Sciatic nerve (tissue), 2 donors: ENCODE measurements at places on chromosomes 5 and 9. TPM values are rescaled to one million over a fixed set of nuclear protein-coding genes. Genes with fewer than 3 reads are reported as not detected.
A peak's percentile ranks its signal among the peaks of the same experiment; 100 is the strongest.

GRCh38 chr9:18327121-18327520 lies 146.8 kb upstream of the ADAMTSL1 start:
- DNase-seq = no peak

DNA sequence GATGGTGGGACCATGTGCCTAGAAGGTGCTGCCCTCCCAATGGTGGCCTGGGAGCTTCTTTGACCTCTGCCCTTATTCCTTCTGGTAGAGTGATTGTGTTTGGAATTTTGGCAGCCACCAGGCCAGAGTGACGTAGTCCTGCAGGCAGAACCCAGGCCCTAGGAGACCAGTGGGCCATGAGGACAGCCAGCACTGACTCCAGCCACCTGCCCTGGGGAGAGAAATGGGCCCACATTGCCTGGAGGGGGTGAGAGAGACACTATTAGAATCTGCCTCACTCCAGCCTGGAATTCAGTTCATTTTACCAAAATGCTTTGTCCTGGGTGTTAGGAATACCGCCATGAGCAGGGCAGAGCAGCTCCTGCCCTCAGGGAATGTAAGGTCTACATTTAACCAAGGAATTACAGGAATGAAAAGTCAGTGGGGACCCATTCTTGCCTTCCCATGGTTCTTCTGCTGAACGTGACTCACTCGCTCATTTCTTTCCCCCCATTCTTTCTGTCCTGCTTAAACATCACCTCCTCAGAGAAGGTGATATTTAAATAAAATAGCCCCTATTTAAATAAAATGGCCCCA lies 5.5 kb upstream of the COL27A1 start:
- no peak for DNase-seq

- no peak for DNase-seq
These were observed 30.3 kb downstream of the SLC25A46 start for GRCh38 chr5:110769000-110769681.

FSTL4 gene
- total RNA-seq = not detected

DNA sequence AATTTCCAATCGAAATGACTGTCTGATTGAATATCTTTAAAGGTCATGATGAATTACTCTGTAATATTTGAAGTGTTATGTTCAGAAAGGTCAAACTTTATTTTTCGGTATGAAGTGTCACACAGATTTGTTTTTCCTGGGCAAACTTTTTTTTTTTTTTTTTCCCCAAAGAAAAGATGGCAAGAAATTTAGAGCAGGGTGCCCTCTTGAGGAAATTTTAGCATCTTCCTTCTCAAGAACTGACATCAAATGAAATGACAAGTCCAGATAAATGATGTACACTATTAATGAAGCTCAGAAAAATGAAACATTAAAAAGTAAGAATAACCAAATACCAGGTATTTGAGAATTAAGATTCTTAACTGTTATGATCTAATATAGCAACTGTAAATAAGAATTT lies 123.6 kb downstream of the INVS start:
- DNase-seq = no peak

DNA sequence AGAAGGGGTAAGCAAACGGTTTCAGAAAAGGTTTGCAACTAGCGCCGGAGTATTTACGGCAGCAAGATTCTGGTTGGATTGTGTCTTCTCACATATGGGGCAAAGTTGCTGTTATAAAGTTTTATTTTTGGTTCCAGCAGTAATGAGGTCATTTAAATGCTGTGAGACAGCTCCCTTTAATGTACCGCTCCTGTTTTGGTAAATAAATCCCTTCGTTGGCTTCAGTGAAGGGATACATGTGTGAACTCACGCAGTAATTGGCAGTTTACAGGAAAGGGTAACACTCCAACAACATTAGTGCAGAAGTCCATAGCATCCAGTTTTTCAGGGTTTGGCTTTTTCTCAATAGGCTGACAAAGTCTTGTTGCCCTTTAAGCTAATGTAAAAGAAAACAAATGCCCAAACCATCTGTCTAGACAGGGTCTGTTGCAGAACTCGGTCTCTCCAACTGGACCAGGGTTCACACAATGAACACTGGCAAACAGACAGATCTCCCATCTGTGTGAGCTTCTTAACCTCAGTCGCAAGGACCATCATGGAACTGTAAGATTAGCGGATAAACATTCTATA lies 184.0 kb downstream of the GOLPH3 start:
- peak; percentile 3 for DNase-seq

DNA sequence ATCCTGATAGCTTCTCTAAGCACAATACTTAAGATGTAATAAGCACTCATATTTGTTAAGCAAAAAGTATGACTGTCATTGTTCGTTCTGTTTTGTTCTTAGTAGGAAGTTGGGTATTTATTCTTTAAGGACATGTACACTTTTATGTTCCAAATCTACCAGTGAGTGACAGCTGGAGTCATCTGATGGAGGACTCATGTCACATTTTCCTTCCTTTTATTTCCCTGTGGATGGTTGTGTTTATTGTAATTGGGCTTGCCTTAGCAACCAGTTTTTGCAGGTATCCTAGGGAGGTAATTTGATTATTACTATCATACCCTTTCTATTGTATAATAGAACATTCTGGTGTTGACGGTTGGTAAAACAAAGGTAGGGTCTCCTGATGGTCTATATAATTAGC lies 145.7 kb downstream of the ZSWIM6 start:
- no peak for DNase-seq

- DNase-seq = no peak
These were observed 26.7 kb upstream of the FCN1 start for GRCh38 chr9:134944351-134944802.

EMB gene
- total RNA-seq = 17.6 TPM

CDKN2B gene
- total RNA-seq = 4.0 TPM

GRCh38 chr5:180172447-180173197 lies 36.4 kb downstream of the RASGEF1C start:
- peak; percentile 83 for DNase-seq

CD72 gene
- total RNA-seq = 5.5 TPM

- no peak for DNase-seq
These were observed 327.4 kb downstream of the SH3GL2 start for GRCh38 chr9:17906176-17906840.

DNA sequence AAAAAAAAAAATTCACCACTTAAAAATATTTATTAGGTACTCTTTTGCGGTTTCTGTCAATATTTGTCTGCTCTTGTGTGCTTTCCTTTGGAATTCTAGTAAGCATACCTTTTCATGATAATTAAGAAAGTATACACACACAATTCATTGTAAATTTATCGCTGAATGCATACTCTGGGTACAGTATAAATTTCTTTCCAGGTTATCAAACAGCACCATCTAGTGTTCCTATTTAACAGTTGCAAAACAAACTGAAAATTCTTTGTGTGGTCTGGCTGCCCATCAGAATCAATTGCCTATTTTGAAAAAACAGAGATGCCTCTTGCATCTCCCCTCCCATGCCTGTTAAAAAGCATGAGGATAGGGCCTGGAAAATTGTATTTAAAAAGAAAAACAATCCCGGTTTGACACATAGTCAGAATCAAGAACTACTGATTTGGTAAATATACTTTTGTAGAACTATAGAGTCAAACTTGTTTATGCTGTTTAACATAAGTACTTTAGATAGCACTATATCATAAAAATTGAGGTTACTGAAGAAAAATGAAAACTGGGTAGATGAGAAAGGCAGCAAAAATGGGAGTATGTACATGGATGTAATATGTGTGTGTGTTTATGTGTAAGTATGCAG lies 16.2 kb downstream of the PGGT1B start:
- no peak for DNase-seq

DNA sequence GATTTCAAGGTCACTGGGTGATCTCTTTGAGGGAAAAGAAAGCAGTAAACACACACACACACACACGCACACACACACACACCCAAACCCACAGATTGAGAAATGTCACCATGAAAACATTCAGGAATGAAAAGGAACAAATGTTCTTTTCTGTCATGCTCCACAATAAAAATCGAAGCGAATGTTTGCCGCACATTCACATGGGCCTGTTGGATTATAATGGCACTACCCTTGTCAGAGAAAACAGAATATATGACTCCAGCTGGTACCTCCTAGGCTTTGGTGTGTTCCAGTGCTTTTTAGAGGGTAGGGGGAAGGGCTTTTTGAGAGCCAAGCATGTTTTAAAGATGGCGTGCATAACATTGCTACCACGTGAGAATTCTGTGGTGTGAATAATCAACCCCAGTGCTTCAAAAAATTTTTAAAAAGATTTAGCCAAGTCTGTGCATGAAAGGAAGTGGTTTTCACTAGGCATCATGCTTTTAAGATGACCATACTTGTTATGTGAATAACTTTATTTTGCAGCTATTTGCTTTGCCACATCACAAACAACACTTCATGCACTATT lies 120.8 kb upstream of the ZNF608 start:
- DNase-seq = no peak

- no peak for DNase-seq
These were observed 11.4 kb downstream of the FOXE1 start for GRCh38 chr9:97864396-97864795.

- DNase-seq = no peak
These were observed 81.7 kb downstream of the ALDH7A1 start for GRCh38 chr5:126513302-126513701.

DNA sequence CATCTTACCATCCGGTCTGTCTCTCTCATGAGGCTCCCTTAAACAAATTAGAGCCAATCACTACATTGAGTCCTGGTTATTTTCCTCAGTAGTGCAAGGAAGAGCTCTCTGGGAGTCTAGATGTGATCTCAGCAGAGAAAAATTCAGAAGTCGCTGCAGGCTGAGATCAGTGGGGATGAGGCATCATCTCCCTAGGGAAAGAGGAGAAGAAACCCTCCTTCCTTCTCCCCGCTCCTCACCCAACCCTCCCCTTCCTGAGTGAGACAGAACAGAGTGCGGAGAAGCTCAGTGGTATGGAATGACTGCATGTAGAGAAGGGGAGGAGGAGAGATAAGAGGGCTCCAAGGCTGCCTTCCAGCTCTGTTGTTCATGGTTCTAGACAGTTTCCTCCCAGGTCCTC lies 80.5 kb downstream of the PAPPA start:
- DNase-seq = no peak

ANKRD31 gene
- total RNA-seq = 0.53 TPM

GRCh38 chr5:154968953-154969352 lies 28.1 kb downstream of the MRPL22 start:
- no peak for DNase-seq

GRCh38 chr9:120917929-120918762 lies 8.4 kb downstream of the TRAF1 start:
- DNase-seq = no peak
